ENCODE measurements at places on chromosomes 13 and 19.

DNA sequence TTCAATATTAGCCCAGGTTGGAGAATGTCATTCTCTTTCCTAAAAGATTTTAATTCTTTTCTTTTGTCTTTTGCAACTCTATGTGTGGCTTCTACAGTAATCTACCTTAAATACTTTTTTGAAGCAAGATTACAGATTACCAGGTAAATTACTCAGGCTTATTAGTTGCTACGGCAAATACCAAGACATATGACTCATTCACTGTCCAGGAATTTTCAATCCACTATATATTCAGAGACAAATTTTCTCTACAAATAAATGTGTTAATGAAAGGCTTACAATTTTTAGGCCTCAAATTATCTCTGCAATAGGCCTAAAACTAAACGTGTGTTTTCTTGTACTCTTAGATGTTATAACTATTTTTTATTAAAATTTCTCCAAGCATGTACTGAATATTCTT is 631.3 kb downstream of the DIAPH3 start:
- no peak for DNase-seq

DNA sequence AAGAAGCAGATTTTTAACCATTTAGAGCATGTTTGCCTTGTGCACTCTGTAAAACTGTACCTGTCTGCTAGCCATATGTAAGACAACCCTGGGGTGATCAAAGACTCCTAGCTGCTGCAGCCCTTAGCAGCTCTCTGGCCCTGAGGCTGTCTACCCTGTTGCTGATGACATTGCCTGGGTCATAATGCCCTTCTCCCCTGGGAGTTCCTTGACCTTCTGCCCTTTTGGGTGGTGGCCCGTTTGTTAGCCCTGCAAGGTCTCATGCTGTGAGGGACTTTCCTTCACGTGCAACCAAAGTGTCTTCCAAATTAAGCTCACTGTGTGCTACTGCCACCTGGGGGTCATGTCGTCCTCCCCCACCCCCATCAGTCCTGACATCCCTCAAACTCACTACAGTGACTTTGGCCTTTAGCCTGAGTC is 7.4 kb downstream of the GPC6 start:
- DNase-seq: no peak

GRCh38 chr13:34401696-34402095 is 540.4 kb upstream of the NBEA start:
- no peak for DNase-seq

DNA sequence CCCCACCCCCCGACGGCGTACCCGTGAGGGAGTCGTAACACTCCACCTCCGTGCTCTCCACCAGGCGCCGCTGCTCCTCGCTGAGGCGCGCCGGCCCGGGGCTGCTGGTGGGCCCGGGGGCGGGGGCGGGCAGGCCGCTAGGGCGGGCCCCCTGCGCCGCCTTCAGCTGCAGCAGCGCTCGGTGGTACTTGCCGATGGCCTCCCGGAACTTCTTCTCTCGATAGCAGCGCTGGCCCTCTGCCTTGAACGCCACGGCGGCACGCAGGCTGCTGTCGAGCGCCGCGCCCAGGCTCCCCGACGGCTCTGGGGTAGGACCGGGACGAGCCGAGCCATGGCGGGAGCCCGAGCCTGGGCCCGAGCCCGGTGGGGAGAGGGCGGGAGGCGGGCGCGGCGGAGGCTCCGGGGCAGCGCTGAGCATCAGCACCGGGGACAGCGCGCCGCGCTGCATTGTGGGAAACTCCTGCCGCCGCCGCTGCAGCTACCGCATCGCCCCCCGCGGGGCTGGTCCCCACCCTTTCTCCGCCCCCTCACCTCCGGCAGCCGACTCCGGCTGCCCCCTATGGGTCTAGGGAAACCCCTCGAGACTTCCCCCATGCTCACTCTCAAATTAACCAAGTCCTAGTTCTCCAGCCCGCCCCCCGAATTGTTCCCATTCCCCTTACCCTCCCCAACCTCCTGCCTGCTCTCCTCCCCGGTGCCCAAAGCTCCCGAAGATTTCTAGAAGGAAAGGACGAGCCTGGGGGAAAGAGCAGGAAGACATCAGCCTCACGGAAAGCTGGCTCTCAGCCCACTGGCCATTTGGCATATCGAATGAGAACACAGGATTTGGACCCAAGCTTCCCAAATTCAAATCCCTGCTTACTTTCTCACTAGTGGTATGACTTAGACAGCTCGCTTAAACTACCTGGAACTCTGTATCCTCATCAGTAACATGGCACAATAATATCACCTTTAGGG is at the start of gene TTC9B:
Gene TTC9B, minus strand, starts transcription at position 451 of the 957 bp plus-strand sequence. Its CDS starts 3 bp downstream, at position 448.
- DNase-seq: no peak

DNA sequence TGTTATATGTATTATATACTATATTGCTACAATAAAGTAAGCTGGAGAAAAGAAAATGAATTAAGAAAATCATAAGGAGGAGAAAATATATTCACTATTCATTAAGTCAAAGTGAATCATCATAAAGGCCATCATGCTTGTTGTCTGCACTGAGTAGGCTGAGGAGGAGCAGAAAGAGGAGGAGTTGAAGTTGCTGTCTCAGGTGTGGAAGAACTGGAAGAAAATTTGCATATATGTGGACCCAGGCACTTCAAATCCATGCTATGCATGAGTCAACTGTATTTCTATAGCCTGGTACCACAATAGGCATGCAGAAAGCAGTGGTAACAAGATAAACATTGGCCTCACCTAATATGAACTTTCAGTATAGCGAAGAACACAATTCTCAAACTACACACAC is 135.9 kb upstream of the SGCG start:
- DNase-seq: no peak

DNA sequence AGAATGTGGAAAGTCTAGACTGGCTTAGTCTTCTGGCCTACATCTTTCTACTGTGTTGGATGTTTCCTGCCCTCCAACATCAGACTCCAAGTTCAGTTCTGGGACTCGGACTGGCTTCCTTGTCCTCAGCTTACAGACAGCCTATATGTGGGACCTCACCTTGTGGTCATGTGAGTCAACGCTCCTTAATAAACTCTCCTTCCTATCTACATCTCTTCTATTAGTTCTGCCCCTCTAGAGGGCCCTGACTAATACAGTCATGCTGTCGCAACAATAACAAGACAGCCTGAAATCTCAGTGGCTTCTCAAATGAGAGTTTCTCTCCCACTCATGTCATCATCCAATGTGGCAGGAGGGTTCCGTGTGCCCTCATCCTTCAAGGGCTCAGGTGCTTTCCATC is 347.8 kb downstream of the MZT1 start:
- DNase-seq: no peak

DNA sequence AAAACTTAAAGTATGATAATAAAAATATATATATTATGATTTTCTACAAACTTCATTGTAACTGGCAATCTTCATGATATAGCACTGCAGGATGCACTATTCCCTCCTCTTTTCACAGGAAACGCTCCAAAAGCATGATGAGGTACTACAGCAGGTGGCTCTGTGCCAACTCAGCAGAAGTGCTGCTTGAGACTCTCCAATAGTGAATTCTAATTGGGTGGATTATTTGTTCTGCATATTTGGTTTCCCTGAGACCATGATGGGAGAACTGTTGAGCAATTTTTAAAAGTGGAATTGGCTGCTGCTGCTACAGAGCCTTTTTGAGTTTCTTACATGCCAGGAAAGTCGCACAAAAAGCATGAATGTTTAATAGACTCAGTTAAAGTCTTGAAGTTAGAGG is 1782.4 kb upstream of the PCDH20 start:
- no peak for DNase-seq

- DNase-seq: no peak
These were observed 1.2 kb upstream of the TMEM59L start for GRCh38 chr19:18611327-18612050.

- DNase-seq: no peak
These were observed 12.5 kb upstream of the ACTN4 start for GRCh38 chr19:38634757-38635482.

DNA sequence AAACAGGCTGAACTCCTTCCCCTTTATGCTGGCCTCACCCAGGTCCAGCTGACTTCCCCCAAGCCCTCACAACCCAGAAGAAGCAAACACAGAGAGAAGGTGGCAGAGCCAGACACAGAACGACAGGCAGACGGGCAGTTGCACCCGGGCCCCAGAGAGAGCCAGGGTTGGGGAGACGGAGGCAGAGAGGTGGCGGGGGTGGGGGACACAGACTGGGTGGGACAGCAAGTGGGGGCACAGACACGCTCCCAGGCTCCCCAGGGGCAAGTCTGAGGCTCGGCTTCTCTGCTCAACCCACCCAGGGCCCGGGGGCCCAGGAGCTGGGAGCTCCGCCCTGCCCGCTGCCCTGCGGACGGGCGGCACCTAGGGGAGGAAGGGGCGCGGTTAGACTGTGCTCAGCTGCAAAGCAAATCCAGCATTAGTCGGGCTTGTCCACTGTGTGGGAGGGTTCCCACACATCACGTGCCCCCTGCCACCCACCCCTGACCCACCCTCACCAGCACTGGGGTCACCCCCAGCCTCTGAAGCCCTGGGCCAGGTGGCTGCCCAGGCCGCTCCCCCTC is 31.3 kb upstream of the ASF1B start:
- no peak for DNase-seq

DNA sequence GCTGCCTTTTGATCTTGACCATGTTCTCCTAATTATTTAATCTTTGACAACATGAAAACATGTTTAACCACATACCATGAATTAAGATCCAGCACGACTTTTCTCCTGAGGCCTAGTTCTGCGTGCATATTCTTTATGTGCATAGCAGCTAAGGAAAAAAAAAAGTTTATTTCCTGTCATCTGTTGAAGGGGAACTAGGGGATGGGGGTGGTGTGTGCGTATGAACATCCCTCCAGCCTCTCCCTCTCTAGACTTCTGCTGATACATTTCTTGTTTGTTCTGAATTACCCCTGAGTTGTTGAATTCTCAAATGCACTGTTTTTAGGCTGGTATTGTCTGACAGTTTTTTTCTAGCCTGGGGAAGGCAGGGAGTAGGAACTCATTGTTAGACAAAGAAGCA is 543.3 kb downstream of the FGF9 start:
- no peak for DNase-seq

DNA sequence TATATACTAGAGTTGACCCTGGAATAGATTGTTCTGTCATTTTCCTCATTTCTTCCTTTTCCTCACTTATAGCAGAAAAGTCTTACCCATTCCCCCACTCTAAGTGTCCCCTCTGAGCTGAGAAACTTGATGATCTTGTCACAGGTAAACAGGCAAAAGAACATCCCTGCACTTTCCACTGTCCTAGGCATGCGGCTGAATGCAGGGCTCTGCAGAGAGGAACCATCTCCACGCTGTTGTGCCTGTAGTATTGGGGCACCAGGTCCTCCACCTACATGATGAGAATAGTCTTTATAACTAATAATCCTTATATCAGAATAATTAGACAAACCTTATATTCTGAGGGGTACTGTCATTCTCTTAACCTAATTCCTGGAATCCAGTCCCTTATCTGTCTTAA is 211.3 kb downstream of the RBM26 start:
- DNase-seq: no peak

DNA sequence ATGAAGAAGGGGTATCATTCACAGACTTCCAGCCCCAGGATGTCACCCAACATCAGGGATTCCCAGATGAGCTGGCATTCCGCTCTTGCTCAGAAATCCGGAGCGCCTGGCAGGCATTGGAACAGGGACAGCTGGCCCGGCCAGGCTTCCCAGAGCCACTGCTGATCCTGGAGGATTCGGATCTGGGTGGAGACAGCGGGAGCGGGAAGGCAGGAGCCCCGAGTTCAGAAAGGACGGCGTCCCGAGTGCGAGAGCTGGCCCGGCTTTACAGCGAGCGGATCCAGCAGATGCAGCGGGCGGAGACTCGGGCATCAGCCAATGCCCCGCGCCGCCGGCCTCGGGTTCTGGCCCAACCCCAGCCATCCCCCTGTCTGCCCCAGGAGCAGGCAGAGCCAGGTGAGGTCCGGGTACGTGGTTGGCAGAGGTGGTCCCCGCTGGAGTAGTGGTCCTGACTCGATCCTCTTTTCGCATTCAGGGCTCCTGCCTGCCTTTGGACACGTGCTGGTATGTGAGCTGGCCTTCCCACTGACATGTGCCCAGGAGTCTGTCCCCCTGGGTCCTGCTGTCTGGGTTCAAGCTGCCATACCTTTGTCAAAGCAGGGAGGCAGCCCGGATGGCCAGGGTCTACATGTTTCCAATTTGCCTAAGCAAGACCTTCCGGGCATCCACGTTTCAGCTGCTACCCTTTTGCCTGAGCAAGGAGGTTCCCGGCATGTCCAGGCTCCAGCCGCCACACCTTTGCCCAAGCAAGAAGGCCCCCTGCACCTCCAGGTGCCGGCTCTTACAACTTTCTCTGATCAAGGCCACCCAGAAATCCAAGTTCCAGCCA is 11.0 kb downstream of the PLEKHG2 start:
- DNase-seq: no peak

GRCh38 chr19:46221981-46222610 is 7.4 kb upstream of the IGFL1 start:
- DNase-seq: no peak

DNA sequence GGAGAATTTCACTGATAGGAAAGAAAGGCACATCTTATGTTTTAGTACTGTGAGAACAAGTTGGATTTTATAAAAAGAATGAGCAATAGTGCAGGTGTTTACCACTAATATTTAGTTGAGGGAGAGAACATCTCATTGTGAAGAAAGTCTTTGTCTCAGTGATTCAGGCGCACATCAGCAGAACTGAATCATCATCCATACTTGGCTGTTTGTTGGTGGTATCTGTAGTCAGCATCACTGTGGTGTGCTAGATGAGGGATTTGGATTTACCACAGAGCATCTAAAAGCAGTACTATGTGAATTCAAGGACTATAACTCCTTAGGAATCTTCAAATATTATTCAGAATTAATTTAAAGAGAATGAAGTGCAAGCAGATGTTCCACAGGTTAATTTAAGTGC is 1380.5 kb upstream of the ATXN8OS start:
- DNase-seq: no peak

- no peak for DNase-seq
These were observed 2.1 kb upstream of the RAVER1 start for GRCh38 chr19:10335352-10335985.

GRCh38 chr13:114103801-114104654 is 28.4 kb downstream of the RASA3 start:
- DNase-seq: no peak

Data from cortex of kidney (tissue), 1 donor.